ENCODE measurements at places on chromosomes 6 and 20.

DNA sequence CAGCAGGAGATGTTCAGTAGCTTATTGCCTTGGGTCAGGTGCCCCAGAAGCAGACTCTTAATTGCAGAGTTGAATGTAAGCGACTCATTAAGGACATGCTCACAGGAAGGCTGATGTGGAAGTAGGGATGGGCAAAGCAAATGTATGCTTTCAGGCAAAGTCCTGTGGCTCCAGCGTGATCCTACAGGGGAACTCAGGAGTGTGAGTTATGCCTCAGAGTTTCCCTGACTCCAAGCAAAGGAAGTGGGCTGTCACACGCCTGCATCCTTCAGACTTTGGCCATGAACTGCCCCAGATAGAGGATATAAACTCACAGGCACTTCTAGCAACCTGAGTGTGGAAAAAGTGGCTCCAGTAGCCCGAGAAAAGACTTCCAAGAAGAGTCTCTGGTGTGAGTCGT, 64.9 kb upstream of the ZNF133 start:
- no peak for DNase-seq

DNA sequence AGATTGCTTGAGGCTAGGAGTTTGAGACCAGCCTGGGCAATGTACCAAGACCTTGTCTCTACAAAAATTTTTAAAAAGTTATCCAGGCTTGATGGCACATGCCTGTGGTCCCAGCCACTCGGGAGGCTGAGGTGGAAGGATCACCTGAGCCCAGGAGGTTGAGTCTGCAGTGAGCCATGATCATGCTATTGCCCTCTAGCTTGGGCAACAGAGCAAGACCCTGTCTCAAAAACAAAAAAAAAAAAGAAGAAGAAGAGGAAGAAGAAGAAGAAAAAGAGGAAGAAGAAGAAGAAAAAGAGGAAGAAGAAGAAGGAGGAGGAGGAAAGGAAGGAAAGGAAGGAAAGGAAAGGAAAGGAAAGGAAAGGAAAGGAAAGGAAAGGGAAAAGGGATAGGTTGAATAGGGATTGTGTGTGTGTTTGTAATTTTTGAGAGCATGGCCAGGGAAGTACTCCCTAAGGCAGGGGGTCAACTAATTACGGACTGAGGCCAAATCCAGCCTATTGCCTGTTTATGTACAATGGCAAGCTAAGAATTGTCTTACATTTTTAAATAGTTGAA, 43.0 kb upstream of the ZNF217 start:
- DNase-seq = no peak

- DNase-seq = no peak
Measured at GRCh38 chr6:15296735-15297134, 50.9 kb downstream of the JARID2 start.

DNA sequence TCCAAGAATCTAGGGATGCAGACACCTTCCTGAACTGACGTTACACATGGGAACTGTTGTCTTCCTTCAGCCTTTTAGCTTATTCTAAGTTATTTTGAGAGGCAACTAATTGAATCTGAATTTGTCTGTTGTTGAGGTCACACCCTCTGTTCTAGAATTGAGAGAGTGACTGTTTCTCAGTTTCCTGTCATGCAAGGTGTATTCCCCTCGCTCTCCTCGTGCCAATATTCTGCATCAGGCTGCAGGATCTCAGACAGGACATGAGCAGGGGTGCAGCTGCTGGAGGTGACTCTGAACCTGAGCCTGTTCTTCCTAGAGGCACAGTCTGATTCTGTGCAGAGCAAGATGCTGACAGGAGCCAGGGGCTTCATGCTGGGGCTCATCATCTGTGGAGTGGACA, 52.5 kb downstream of the HLA-DPB1 start:
- no peak for DNase-seq

DNA sequence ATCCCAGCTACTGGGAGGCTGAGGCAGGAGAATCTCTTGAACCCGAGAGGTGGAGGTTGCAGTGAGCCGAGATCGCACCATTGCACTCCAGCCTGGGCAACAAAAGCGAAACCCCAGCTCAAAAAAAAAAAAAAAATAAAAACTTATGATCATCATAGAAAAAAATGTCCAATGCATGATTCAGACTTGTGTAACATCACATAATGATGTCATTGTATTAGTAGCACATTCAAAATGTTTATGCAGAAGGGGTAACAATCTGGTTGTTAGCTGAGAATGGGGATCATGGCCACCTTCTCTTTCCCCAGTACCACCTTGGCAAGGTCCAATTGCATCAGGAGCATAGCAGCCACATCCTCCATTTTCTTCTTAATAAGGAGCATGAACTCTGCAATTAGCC, 137.6 kb upstream of the MARCKS start:
- DNase-seq = no peak

- peak; percentile 50 for DNase-seq
Measured at GRCh38 chr6:34912715-34913464, 23.8 kb downstream of the ANKS1A start.

DNA sequence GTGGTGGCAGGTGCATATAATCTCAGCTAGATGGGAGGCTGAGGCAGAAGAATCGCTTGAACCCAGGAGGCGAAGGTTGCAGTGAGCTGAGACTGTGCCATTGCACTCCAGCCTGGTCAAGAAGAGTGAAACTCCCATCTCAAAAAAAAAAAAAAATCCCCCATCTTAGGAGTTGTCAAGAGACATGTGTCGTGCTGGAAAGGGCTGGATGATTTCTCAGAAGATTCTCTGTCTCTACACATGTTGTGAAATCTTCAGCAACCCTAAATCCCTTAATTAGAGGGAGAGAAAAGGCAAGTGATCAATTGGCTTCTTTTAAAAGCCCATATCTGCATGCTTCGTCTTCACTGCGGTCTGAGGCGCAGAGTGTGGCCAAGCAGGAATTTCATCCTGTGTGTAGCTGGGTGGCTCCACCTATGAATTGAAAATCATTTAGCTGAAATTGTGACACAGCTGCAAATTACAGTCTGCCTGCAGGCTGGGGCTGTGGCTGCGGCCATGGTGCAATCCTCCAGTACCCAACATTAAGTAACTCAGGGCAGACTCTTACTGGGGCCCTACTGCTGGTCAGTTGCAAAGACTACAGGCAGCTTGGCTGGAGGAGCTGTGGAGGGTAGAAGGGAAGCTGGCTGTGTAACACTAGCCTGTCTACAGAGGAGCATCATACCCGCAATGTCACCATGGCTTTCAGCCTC, 3.2 kb upstream of the TGM3 start:
- DNase-seq = no peak

- DNase-seq = no peak
Measured at GRCh38 chr6:21594416-21595281, 1.1 kb downstream of the SOX4 start.

GRCh38 chr6:147285087-147285855, 81.1 kb downstream of the STXBP5 start:
- DNase-seq = no peak

DNA sequence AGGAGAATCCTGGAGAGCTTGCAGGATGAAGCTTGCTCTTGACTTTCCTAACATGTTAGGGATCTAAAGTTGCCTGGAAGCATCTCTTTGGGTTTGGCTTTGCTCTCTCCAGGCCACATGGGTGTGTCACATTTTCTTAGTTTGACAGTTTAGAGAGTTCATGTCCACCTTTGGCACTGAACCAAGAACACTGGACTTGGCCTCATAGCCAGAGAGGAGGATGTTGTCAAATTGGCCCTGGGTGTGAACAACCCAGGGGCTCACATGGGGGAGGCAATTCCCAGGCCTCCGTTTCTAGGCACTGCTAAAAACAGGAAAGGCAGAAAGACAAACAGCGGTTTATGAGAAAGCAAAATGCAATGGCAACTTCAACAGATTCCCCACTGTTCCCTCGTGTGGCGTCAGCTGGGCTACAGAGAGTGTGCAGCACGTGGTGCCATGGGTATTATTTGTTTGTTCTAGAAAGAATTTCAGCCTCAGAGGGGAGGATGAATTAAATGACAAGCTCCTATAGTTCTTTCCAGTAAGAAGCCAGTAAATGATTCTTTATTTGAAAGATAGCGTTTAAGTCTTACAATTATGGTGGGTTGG, 93.9 kb downstream of the CLIC5 start:
- no peak for DNase-seq

- no peak for DNase-seq
Measured at GRCh38 chr6:28401172-28401571, 1.6 kb upstream of the ZSCAN12 start.

GRCh38 chr6:121694389-121694788, 258.9 kb downstream of the GJA1 start:
- DNase-seq = no peak

- DNase-seq = no peak
Measured at GRCh38 chr6:169801396-169802160, 50.2 kb downstream of the ERMARD start.

DNA sequence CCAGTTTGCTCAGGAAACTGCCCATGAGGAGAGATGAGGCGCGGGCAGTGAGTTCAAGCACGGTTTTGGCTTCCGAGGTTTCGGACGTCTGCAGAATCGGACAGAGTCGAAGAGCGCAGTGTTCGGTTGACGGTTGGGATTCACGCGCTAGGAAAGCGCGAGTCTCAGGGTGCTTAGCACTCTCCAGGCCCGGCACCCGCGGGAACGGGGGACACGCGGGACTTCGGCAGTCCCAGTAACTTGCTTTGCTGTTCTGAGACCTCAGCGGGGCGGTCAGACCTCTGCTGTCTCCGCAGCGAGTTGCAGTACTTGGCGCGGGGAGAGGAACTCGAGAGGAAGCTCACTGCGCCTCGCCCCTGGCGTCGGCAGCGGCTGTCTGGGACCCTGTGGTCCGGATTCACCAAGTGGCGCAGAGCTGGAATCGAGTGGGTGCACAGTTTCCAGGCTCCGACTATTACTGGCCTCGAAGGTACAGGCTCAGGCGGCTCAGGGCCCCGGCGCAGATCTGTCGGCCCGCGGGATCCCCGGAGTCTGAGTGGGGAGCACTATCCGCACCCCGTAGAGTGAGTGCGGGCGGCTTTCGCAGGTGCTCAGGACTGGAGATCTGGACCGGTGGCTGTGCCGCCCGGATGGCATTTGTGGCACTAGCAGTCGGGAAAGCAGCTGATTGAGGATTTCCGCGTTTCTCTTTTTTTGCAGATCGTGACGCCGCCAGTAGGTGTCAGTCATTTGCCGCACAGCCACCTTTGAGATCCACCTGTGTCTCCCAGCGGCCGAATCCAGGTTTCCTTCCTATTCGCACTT, at the start of gene POM121L2:
POM121L2 (minus strand) TSS at position 128 of the 804 bp plus-strand sequence; CDS start at position 25, 103 bp downstream.
- DNase-seq = no peak

GRCh38 chr20:37379967-37380828, 34.3 kb downstream of the SRC start:
- no peak for DNase-seq

DNA sequence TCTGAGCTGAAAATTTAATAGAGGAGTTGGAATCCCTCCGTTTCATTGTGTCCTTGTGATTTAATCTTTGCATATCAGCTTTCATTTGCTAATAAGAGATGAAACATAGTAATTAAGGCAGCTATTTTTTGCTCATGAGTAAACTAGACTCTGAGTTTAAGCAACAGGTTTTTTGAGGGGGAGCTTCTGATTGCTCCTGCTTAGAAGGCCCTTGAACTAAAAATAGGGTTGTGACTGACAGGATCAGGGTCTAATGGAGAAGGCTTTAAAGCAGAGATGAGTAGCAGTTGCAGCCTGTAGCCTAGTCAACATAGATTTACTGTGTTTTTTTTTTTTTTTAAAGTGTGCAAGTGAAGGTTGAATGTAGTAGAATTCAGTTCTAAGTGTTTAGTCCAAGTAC, 17.4 kb downstream of the HSF2 start:
- DNase-seq = no peak

DNA sequence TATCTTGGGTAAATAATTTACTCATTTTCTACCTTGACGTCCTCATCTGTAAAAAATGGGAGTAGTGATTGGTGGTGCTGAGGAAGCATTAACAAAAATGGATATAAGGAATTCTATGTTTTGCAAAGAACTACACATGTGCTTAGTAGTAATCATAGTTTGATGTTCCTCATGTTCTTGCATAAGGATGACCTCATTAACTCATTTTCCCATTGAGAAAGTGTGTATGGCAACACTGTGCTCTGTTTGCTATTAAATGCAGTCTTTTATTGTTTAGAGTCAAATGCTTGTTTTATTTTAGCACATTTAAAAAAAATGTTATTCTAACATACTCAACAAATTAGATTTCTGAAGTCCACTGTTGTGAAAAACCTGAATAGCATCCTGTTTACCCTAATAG, 211.2 kb upstream of the RSPO3 start:
- DNase-seq = no peak

- no peak for DNase-seq
Measured at GRCh38 chr20:58209652-58210397, 18.6 kb downstream of the ANKRD60 start.

DNA sequence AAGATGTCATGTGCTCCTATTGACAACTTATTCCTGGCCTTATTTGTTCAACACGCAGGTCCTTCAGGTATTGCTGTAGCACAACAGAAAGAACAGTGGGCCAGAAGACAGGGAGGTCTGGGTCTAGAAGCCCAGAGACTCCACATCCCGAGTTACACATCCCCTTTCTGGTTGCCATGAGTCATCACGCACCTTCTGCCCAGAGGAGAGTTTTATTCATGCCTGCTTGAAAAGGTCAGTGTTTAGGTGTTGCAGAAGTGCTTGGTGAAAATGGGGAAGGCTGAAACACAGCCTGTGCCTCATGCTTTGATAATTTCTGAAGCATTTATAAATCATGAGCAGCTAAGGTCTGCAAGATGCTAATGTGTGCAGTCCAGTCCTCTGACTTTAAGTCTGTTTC, 256.4 kb downstream of the GMPR start:
- DNase-seq = no peak

DNA sequence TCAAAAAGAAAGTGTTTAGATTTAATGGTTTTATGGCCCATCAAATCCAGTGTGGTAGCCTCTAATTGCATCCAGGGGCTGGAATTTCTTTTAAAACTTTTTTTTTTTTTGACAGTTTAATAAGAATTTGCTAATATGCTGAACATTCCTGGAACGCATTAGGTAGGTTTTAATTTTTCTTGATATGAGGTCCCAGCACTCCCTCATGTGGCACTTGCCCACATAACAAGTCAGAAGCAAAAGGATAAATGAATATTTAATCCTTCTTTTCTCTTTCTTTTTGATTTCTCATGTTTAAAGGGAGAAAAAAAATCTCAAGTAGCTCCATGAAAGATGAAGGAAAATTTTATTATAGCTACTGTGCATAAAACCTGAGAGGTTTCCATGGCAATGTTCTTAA, 13.5 kb downstream of the HAO1 start:
- peak; percentile 11 for DNase-seq

- DNase-seq = no peak
Measured at GRCh38 chr6:108945681-108946159, 97.5 kb downstream of the ARMC2 start.

GRCh38 chr20:49877386-49877921, 37.9 kb downstream of the SPATA2 start:
- DNase-seq = no peak

GRCh38 chr20:31972471-31973021, 4.6 kb downstream of the XKR7 start:
- no peak for DNase-seq

GRCh38 chr6:47303342-47303741, 6.4 kb downstream of the TNFRSF21 start:
- no peak for DNase-seq

- peak; percentile 88 for DNase-seq
Measured at GRCh38 chr20:41249411-41250281, 67.9 kb downstream of the ZHX3 start.

Data from skeletal muscle cell (primary cell).